ENCODE measurements at places on chromosomes 3 and 15.

DNA sequence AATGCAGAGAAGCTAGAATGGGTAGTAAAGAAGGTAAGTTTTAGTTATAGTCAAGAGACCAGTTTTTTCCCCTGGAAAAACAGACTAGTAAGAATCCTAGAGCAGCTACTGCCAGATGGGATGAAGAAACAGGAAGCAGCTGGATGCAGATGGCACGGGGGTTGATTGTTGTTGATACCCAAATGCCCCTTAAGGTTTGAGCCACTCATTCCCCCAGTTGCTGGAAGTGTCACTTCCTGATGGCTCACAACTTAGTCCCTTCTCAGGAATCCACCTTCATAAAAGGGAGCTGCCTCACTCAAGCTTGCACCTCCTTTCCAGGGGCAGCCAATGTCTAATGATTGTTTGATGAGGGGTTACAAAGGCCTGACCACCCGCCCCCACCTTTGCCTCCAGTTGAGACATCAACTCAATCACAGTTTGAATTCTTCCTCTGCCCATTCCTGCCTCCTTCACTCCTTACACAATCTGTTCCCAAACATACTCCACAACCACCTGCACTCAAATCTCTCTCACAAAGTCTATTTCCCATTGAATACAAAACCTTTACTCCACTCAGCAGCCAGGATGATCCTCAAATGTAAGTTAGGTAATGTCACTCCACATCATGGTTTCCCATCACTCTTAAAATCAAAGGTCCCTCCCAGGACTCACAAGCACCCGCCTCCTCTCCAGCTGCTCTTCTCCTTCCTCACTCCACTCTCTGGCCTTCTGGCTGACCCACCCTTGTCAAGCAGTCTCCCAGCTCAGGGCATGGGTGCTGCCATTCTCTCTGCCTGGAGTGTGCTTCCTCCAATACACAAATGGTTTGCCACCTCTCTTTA is 450.1 kb upstream of the THBS1 start:
- DNase-seq: no peak

GRCh38 chr15:96524676-96525417 is 194.3 kb downstream of the NR2F2 start:
- DNase-seq: no peak

DNA sequence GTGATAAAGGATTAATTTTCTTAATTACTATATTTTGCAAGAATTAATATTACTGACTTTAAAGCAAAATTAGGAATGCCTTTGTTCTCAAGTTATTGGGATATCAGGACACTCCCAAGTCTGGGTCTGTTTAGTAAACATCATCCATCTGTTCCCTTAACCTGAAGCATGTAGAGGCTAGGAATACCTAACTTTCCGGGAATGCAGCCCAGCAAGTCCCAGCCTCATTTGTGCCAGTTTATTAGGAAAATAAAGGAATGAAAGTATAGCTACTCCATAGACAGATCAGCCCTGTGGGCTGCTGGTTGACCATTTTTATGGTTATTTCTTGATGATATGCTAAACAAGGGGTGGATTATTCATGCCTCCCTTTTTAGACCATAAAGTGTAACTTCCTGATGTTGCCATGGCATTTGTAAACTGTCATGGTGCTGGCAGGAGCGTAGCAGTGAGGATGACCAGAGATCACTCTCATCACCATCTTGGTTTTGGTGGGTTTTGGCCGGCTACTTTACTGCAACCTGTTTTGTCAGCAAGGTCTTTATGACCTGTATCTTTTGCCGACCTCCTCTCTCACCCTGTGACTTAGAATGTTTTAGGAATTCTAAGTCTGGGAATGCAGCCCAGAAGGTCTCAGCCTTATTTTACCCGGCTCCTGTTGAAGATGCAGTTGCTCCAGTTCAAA is 540.2 kb downstream of the NAALADL2 start:
- DNase-seq: no peak

DNA sequence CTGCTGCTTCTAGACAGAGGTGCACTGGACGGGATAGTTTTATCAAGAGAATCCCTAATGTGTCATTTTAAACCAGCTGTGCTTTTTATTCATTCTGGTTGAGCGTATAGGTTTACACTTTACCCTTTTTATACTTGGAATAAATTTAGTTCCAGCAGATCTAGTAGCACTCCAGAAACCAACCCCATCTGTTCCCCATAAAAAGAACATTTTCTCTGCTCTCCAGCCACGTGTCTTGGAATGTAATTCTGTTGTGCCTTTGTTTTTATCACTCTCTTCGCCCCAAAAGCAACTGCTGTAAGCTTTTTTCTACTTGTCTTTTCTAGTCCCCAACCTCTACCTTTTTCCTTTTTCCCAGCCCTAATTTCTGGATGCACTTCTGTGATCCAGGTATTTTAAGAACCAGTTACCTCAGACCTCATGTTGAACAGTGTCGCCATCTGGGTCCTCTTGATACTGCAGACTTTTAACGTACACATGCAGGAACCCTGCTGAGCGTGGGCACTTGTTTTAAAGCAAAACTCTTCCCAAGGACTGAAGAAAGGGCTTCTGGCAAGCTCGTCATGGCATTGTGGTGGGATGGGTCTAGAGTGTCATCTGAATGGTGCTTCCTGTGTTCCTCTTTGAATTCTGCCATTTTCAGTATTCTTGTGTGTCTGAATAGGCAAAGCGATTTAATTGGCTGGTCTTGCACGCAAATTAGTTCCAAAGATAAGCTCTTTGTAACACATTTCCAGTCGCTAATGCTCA is 5.7 kb upstream of the EXOG start:
- DNase-seq: no peak

- no peak for DNase-seq
Measured at GRCh38 chr15:68794307-68794706, 26.4 kb downstream of the ANP32A start.

DNA sequence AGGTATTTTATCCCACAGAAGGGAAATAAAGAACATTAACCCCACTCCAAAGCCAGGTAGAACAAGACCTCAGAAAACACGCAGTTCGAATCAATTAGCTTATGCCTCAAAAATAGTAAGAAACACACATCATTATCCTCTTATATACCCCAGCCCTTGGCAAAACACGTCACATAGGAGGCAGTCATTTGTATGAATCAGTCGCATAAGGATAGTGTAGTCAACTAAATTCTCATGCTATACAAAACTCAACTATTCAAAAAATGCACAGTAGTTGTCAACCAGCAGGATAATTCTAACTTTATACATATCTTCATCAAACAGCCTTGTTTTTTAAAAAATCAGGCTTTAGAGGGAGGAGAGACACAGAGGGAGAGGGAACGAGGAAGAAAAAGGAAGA is 298.4 kb downstream of the FOXP1 start:
- no peak for DNase-seq

GRCh38 chr3:6321999-6322398 is 538.9 kb upstream of the GRM7 start:
- DNase-seq: no peak

- no peak for DNase-seq
Measured at GRCh38 chr3:124372775-124373174, 357.5 kb upstream of the UMPS start.

DNA sequence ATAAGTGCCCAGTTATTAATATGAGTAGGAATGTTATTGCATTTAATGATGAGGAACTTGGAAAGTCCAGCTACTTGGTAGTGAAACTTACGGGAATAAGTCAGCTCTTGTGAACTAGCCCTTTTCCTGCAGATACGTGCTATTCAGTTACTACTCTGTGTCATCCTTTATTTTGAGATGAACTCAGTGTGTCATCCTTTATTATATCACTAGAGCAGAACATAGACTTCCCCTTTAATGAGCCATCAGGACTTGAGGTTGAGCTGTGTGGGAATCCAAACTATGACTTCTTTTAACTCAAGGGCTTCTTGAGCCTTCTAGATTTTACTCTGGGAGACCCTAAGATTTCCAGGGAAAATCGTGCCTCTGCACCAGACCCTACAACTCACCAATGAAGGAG is 3.6 kb downstream of the ACTC1 start:
- no peak for DNase-seq

- no peak for DNase-seq
Measured at GRCh38 chr15:38002883-38003477, 68.5 kb downstream of the TMCO5A start.

DNA sequence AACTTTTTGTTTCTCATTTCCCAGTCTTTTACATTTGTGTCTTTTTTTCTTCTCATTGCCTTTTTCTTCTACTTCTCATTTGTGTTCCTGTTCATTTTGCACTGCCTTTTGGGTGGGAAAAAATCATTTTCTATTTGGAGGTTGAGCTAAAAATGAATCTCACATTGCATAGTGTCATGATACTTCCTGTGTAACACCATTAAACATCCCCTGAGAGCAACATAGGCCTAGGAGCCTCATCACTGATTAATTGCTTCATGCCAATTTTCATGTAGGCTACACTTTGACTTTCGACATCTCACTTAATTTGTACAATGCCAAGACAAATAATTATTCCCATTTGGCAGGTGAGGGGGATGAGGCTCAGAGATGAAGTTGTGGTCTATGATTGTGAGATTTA is 279.2 kb downstream of the EDEM1 start:
- no peak for DNase-seq

- DNase-seq: no peak
Measured at GRCh38 chr3:48738926-48739616, 22.1 kb upstream of the IP6K2 start.

GRCh38 chr3:34780973-34781372 is 858.4 kb upstream of the ARPP21 start:
- DNase-seq: no peak

DNA sequence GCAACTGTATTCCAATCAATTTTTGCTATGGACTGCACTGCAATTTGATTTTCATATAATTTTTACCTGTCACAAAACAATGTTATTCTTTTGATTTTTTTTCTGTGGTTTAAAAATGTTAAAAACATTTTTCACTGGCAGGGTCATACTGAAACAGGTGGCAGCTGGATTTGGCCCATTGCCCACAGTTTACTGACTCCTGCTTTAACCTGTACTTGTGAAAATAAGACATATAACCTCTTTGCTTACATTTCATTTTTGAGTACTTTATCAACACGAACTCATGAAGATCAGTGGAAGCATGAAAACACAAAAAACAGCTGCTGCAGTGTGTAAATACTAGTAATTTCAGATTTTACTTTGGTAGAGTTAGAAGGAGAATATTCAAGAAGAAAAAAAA is 313.1 kb downstream of the WDR72 start:
- DNase-seq: no peak

GRCh38 chr3:42778644-42779043 is 5.6 kb upstream of the CCDC13 start:
- DNase-seq: no peak

DNA sequence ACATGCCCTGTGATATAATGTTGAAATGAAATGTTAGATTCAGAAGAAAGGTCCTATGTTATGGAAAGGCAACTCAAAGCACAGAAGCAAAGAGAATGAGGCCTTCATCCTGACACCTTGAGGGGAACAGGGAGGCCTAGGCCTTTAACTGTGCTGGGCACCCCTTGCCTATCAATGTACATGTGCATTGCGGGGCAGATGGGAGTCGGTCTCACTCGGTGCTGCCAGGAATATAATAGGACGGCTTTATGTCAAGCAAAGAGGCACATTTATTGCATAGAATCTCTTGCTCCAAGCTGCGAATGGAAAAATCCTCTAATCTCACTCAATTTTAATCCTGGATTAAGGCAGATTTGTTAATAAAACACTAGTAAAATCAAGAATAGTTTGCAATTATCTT is 301.0 kb upstream of the SOX14 start:
- no peak for DNase-seq

DNA sequence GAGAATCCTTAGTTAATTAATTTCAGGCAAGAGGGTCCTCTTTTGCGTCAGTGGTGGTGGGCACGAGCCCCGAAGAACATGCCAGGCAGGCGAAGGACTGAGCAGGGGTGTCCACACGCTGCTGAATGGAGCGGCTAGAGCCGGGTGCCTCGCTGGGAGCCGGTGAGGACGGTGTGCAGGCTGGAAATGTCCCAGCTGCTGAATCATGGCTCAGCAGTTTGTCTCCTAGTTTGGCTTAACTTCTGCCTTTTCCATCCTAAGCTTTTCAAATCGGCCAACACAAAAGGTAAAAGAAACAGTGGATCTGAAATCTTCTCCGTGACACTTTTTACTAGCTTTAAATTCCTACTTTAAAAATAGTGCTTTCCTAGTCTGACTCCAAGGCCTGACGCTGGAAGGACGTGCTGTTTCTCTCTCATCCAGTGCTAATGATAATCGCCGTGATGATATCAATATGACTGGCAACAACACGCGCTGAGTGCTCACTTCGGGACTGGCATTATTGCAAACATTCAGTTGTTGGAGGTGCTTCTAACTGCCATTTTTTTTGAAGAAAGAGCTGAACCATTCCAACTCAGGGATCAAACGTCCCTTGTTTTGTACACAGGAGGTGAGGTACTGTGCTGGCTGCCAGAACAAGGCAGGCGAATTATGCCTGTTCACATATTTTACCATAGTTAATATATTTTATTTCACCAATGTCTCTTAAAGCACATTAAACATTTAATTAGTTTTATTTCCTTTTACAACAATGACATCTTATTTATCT is 19.8 kb downstream of the PCSK6 start:
- no peak for DNase-seq

GRCh38 chr3:195366200-195366925 is 76.5 kb downstream of the ACAP2 start:
- DNase-seq: no peak

GRCh38 chr15:31396881-31397560 is 70.4 kb downstream of the KLF13 start:
- DNase-seq: no peak
